ENCODE measurements at places on chromosomes 6 and 20.

DNA sequence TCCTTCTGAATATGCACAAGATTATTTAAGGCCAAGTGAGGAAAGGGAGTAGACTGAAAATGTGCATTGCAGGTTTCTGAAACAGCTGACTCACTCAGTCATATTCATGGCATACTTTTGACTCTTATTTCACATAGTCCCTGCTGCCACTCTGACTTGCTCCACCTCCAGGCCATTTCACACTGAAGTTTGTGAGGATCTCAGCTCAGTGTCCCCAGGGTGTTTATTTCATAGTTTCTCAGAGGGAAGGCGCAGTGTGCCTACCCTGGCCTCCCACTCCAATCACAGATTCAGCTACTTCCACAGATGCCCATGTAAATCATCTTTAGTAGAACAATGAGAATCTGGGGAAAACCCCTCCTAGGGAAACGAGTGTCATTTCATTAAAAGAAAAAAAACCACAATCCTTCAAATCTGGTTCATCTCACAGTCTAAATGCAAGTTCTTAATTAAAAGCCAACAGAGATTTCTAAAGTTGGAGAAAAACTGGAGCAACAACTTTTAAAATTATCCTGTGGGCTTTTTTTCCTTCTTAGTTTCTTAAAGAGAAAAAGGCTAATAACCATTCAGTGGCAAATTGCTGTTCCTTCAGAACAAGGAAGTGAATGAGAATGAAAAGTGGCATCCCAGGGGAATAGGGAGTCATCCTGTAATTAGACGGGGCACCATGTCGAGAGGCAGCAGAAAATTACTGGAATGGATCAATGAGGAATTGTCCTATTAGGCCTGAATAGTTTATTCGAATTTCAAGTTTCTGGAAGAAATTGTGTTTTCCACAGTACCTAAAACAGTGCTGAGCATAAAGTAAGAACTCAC is 133.6 kb downstream of the TFAP2B start:
- no peak for DNase-seq

- no peak for DNase-seq
These were observed 114.7 kb upstream of the PRL start for GRCh38 chr6:22411376-22412105.

DNA sequence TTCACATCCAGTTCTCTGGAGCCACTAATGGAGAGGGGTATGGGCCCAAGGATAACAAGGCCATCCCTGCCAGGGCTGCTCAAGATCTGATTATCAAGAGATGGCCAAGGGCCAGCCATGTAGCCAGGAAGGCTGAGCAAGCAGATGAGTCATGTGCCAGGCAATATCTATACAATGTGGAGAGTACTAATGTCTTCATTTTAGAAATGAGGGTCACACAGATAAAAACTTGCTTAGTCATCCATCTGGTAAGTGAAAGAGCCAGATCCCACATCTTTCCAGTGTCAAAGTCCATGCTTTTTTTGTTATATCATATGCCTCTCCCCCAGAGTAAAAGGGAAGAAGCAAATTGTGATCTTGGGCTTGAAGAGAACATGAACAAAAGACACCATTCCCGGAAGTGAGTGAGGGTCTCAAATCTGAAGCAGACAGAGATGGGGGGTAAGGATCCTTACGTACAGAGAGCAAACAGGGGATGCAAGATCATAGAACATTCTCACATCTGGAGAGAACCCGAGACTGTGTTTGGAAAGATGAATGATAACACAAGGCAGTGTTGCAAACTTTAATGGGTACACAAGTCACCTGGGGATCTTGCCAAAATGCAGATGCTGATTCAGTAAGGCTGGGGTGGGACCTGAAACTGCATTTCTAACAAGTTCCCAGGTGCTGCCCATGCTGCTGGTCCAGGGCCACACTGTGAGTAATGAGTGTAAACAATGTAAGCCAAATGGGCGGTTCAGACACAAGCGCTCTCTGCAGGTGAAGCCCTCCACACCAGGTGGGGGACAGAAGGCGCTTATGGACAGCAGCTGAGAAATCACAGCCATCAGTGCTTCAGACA is 20.0 kb upstream of the GSTA3 start:
- DNase-seq: no peak

DNA sequence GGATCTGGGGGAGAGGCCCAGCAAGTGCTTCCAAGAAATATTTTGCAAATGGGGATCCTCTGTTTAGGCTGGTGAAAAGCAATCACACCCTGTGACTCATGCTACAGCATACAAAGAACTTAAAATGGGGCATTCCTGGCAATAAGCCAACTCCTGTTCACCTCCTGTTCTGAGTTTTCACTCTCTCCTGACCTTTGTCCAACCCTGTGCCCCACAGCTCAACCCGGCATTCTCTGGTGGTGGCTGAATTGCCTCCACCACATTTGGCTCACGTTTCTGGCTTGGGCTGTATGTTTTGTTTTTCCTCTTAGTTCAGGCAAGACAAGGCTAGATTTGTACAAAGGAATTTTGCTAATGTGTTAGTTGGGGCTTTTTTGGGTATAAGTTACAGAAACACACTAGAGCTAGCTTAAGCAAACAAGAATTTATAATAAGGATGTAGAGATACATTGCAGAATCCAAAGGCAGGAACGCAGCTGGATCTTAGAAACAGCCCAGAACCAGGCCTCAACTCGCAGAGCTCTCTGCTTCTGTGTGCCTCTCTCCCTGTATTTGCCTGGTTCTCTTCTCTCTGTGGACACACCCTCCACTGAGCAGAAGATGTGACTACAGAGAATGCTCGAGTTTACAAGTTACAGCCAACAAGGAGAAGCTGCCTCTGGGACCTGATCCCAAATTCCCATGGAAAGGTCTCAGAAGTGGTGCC is 9.4 kb downstream of the ABCC10 start:
- DNase-seq: no peak

DNA sequence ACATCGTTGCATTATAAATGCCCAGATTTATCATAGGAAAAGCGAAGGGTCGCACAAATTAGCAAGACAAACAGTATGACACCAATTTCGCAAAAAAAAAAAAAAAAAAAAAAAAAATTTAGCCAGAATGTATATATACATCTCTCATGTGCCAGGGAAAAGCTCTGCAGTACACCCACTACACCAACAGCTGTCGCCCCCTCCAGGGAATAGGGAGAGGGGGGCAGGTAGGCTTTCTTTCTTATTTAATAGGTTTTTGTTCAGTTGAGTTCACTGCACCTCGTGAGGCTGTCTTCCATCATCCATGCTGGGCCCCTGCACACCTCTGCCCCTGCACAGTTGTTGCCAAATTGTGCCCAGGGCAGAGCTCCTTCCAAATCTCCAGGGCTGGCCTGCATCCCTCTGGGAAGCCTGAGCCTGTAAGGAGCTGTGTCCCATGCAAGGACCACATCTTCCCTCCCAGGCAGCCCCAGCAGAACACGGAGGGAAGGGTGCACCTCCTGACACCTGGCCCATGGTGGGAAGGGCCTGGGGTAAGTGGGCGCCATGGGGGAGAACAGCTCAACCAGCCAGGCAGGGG is 85.4 kb downstream of the NINL start:
- DNase-seq: no peak

DNA sequence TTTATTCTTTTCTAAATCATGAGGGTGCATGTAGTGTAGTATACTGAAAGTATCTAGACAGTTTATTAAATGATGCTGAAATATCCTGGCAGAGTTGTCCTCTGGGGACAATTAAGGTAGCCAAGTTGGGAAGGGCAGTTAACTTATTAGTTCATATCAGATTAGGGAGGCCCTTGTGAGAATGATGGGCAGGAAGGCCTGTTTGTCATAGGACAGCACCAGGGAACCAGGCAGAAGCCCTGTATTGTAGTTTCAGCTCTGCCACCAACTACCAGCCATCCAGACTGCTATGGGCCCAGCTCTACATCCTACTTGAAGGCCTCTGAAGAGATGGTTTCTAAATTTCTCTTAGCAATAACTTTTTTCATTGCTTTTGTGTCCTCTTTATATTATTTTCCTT is 4.0 kb downstream of the MYLIP start:
- no peak for DNase-seq

GRCh38 chr20:18007534-18008292 is 38.9 kb downstream of the MGME1 start:
- no peak for DNase-seq

All from activated CD8-positive, alpha-beta memory T cell treated with anti-CD3 and anti-CD28 coated beads, Interleukin-2, amount 50 U/mL, for 48 hours (primary cell).